ENCODE measurements at places on chromosomes 12 and 14.

DNA sequence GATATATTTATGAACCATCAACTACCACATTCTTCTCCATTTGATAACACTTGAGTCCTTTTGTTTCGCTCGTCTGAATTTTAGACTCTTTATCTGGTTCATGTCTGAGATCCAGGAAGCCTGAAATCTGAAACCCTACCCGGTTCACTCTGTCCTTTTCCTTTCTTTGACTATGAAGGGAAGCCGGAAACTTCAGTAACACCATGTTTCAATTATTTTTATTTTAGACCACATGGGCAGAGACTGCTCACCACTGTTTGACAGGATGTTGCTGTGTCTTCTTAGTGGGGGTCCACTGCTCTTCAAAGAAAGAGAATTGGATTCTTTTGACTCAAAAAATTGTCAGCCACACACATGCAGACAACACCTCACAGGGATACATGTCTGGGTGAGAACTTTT is 331.9 kb upstream of the FLRT2 start:
- no peak for DNase-seq

- no peak for DNase-seq
Observed at GRCh38 chr12:108750526-108750925, 19.2 kb upstream of the CORO1C start.

GRCh38 chr12:113261847-113262470 is 40.7 kb downstream of the TPCN1 start:
- no peak for DNase-seq

DNA sequence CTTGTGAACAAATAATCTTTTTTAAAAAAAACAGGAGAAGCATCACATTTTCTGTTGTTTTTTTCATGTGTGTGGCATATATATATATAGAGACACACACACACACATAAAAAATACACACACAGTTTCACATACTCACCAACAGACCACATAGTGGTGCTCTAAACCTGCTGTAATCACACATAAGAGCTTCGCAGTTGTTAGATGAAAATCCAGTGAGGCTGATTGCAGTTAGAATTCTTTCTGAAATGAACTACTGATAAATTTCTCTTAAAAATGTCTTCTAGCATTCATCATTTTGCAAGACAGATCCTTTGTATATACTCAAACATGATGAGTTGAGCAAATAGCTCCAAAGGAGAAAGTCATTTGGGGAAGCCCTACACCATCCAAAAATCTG is 434.3 kb upstream of the STXBP6 start:
- no peak for DNase-seq

- no peak for DNase-seq
Observed at GRCh38 chr12:81340910-81341309, 263.0 kb downstream of the ACSS3 start.

DNA sequence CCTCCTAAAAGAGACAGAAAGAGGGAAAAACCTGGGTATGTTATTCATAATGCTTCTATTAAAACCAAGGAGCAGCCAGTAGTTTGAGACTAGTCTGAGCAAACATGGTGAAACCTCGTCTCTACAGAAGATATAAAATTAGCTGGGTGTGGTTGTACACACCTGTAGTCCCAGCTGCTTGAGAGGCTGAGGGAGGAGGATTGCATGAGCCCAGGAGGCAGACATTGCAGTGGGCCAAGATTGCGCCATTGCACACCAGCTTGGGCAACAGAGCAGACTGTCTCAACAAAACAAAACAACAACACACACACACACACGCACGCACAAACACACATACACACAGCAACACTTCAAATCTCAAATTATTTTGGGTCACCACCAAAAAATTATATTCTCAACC is 27.8 kb downstream of the HECTD4 start:
- DNase-seq, result no peak

- no peak for DNase-seq
Observed at GRCh38 chr12:108175310-108175709, 46.2 kb downstream of the WSCD2 start.

DNA sequence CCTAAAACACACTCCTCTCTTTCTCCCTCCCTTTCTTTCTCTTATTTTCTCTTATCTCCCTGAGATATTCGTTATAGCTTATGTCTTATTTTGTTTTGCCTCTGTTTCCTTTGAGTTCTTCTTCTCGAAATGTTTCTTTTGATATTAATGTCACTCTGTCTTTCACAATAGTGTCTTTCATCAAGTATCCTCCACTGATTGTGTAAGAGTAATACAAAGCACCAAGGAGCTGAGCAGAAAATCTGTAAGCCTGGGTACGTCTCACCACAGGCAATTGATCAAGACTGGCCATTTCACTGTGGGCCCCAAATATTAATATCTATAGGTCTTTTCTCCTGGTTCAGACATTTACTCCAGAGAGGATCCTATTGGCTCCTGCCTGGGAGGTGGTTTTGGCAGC is 4.8 kb upstream of the LYZ start:
- no peak for DNase-seq

DNA sequence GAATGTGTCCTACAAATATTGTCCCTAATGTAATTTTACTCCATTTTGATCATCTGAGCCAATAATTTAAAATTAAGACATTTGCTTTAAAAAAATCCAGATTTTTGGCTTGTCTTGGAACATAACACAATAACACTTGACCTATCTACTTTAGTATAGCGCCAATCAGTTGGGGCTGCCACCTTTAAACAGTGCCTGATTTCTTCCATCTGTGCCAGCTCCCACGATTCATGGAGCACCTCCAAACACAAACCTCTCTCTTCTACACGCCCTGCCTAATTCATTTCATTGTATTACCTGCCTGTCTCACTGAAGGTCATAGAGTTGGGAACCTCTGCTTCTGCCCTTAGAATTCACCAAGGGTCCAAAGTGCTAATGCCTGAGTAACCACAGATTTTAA is 352.4 kb downstream of the TMEM132D start:
- no peak for DNase-seq

- peak; percentile 26 for DNase-seq
Observed at GRCh38 chr12:100185361-100185894, 15.2 kb upstream of the ACTR6 start.

DNA sequence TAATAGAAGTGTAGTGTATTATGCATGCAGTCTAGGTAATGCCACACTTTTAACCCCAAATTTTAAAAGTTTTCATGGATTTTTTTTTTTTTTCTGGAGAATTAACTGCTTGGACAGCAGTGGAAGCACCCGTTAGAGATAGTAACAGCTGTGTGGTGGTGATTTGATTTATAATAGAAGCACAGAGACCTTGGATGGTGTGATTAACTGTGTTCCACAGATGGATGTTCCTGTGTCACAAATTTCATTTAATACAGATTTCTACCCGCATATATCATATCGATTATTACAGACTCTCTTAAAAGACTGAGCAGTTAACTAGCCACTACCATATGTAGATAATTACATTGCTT is 47.0 kb downstream of the IFT81 start:
- no peak for DNase-seq

DNA sequence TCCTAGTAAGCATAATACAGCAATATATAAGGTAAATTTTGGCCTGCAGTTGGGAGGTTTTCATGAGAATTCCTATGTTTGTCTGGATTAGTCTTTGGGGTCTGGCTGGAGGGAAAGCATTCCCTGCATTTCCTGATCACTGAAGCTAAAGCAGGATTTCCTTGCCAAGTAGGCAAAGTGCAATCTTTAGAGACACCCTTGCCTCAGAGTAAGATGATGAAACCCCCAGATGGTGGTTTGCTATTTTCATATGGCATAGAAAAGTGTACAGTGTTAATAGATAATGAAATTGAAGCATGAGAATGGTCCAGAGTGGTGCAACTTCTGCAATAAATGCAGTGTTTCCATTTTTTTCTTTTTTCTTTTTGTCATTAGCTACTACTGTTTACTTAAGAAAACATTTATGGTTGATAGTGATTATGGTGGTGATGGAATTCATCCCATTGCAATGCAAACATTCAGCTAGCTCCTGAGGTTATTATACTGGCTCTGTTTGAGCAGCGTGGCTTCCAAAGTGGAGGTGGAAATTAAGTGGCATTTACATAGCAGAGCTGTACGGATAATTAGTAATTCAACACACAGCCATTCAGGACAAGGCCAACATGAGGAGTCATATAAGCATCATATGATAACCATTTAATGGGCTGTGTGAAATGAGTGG is 276.3 kb downstream of the DUSP6 start:
- DNase-seq, result no peak

GRCh38 chr12:131454418-131455217 is 256.3 kb upstream of the SFSWAP start:
- no peak for DNase-seq

DNA sequence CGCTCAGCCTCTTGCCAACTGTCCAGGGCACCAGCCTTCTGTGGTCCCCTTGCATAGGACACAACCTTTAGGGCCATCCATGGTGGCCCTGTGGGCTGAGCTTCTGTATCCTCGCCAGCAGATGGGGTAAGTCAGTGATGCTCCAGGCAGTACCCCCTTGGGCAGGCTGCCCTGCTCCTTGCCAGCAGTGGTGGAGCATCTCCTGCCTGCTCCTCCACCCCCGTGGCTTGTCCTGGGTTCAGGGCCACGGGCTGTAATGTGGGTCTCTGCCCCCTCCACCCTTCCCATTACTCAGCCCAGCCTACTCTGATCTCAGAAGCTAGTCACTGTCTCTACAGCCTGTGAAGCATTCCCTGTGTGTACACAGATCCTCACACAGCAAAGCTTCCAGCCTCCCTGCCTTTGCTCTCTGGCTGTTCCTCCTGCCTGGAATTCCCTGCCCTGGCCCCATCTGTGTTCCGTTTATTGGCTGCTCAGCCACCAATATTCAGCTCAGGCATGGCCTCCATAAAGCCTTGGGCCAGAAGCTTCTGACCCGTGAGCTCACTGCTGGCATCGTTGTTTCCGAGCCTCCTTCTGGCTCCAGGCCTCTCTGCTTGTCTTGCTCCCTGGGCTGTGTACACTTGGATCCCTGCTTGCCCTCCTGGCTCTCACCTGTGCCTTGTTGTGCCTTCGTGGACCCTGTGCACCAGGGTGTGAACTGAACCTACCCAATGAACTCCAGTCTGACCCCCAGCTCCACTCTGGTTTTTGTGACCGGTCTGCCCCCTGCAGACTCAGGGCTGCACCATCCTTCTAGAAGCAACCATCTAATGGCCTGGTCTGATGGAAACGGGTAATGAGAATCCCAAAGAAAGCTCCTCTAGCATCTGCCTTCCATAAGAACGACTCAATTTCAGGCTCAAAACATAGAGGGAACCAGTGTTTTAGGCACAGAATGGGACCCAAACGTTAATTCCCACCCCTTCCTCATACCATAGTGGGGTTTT is 177.0 kb upstream of the PRMT8 start:
- DNase-seq, result no peak

GRCh38 chr14:29681316-29681715 is 246.3 kb downstream of the PRKD1 start:
- DNase-seq, result no peak

DNA sequence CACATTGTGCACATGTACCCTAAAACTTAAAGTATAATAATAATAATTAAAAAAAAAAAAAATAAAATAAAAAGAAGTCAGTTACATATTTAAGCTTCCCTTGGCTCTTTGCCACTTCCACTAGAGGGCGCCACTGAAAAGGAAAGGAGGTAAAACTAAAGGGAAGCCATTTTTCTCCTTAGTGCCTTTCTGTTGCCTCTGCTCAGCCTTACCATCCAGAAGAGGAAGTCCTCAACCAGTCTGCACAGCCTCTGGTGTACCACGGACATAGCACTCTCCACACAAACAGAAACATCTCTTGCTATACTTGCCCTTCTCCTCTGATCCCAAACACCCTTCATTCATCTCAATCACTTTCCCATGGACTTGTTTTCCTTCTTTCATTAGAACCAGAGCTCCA is 169.0 kb upstream of the EEA1 start:
- no peak for DNase-seq

DNA sequence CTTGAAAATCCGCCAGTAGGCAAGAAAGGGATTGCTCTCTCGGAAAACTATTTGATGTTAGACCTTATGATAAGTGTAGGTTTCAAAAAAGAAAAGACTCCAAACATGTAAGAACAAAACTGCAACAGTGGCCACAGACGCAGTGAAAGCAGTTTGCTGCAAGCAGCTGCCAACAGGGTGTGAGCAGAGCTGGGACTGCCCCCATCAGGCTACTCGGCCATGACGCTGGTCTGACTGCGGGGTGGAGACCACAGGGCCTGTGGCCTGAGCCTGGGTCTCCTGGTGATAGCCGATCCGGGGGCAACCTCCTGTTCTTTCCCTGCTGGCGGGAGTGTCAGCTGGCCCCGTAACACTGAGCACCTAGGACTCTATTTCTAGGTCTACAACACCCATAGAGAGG is 63.2 kb downstream of the AMN start:
- peak; percentile 36 for DNase-seq

DNA sequence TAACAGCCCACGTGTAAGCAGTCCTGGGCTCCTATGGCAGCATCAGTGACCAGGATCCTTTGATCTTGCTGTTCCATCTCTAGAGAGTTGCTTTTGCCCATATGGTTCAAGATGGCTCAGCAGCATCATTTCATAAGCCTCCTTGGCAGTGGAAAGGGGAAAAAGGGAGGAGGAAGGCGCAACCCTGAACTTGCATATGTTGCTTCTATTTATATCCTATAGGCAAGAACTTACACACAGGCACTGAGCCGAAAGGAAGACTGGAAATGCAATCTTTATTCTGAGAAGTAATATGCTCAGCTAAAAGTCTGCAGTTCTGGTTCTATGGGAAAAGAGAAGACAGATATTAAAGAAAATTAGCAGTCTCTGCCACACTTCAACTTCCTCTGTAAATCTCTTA is 167.7 kb upstream of the PLXNC1 start:
- DNase-seq, result peak; percentile 9

DNA sequence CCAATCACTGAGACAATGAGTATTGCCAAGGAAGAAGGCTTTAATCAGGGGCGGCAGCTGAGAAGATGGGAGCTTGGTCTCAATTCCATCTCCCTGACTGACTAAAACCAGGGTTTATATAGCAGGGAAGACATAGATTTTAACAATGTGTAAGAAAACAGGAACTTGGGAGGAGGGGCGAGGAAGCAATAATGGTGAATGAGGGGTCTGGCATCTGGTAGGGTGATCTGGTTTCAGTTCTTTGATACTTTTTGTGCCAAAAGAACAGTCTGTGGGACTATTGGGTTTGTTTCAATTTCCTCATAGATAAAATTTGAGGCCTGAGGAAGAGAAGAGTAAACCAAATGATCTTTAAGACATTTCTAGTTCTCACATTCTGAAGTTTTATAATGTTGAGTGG is 49.2 kb downstream of the FUT8 start:
- no peak for DNase-seq

DNA sequence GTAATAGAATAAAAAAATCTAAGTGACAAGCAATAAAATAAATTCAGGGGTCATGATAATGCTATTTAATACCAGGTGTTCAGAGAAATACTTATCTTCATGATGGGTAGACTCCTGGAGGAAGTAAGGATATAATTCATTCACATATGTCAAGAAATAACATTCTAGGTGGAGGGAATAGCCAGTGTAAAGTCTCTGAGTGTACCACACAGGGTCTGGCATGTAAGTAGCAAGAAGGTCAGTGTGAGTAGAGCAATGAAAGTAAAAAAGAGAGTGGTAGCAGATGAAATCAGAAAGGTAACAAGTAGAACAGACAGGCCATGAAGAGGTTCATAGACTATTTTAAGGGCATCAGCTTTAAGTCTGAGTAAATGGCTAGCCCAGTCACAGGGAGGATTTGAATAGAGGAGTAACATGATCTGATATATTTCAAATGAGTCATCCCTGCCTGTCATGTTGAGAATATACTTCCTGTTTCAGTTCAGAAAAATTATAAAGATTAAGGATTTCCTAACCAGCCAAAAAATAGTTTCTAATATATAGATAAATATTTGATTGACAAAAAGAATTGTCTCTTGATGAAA is 519.9 kb downstream of the C12orf50 start:
- DNase-seq, result no peak

GRCh38 chr12:108691998-108692808 is 39.1 kb downstream of the CORO1C start:
- no peak for DNase-seq

Data from hippocampal formation (tissue), 2 donors.